ENCODE measurements at places on chromosomes 16 and 17.

GRCh38 chr16:9447195-9447551 is 355.7 kb downstream of the HAPSTR1 start:
- no peak overlapping the region for H3K4me3 ChIP-seq
- no peaks in the 10 kb centered on the region for H3K4me1 ChIP-seq
- no peak overlapping the region for H3K27ac ChIP-seq
- H3K27me3 ChIP-seq = no peaks in the 10 kb centered on the region
- DNase-seq = no peak

DNA sequence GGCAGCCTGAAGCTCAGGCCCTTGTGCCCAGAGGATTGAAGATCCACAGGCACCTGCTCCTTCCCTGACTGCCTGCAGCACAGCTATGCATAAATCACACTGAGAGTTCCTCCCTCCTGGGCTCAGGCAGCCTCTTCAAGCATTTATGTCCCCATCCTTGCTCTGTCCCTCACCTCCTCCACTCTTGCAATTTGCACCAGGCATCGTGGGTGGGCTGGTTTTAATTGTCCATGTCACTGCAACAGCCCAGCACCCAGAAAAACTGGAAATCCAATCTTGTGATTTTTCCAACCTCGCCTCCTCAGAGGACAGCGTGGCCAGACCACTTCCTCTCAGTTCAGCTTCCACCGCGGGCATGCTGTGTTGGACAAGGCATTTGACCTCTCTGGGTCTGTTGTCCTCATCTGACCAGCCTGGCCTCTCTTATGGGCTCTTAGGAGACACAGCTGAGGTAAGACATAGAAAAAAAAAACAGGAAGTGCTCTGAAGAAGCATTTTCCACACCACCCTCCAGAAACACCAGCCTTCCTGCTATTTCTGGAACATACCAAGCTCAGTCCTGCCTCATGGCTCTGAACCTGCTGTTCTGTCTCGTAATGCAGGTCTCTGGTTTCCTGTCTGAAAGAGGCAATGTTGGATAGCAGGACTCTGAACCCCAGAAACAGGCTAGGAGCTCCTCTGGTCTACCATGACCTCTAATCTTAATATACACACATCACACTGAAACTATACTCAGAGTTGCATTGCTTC is 8.3 kb downstream of the TMEM114 start:
- DNase-seq = no peak
- no peaks in the 10 kb centered on the region for H3K36me3 ChIP-seq
- no peak overlapping the region for H3K4me3 ChIP-seq

DNA sequence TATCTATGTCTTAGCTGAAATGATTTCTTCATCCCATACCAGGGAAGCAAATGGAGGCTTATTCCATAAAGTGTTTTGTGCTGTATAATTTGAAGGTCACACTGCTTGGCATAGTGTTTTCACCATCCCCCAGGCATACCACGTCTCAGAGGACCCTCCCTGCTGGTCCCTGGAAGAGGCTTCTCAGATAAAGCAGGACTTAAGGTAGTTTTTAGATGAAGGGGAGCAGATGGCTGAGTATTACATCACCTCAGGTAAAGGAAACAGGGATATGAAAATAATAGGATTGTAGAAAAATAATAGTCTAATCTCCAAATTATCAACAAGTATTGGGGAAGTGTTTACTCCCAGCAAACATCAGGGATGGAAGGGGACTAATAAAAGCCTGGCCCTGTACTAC is 7.3 kb upstream of the SMG1 start:
- H3K36me3 ChIP-seq = no peaks in the 10 kb centered on the region
- peaks cover 10% of the 10 kb centered on the region for H3K27me3 ChIP-seq
- H3K4me3 ChIP-seq = no peak overlapping the region
- H3K4me1 ChIP-seq = peaks cover 17% of the 10 kb centered on the region

DNA sequence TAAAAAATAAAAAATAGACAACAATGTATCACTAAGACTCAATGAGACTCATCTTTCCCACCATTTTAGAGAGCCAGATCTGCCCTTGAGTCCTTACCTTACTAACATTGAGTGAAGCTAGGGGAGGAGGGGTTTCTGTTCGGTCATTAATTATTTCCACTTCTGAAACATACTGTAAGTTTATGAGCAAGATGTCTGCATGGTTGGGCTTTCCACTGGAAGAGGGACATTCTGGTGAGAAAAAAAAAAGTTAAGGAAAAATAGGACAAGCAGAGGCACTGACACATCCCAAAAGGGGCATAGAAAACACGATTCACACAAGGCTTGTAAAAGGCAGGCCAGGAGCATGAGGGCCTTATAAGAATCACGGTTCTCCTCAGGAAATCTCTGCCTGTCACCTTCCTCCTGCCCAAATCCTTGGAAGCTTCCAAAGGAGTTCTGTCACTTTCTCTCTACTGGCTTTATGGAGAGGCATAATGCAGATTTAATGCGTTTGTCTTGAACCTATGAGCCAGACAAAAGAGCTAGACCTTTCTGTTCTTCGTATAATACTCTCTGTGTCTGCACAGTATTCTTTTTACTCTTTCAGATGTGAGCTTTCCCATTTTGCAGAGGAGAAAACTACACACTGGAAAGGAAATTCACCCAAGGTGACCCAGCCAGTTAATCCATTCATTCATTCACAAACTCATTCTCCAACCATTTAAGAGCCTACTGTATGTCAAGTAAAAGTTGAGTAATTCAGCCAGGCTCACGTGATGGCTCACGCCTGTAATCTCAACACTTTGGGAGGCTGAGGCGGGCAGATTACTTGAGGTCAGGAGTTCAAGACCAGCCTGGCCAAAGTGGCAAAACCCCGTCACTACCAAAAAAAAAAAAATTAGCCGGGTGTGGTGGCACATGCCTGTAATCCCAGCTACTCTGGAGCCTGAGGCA is 2.5 kb downstream of the LSM12 start:
- peaks cover 34% of the 10 kb centered on the region for H3K4me1 ChIP-seq
- H3K4me3 ChIP-seq = no peak overlapping the region
- peaks cover 27% of the 10 kb centered on the region for H3K36me3 ChIP-seq
- H3K27me3 ChIP-seq = no peaks in the 10 kb centered on the region

GRCh38 chr16:4114257-4115208 is 1.7 kb downstream of the ADCY9 start:
- peak overlapping the region; percentile 73 for H3K4me3 ChIP-seq
- no peak for DNase-seq
- peak overlapping the region; percentile 63 for H3K27ac ChIP-seq
- peaks cover 12% of the 10 kb centered on the region for H3K36me3 ChIP-seq

GRCh38 chr17:32971171-32971570 is 20.5 kb upstream of the SPACA3 start:
- H3K27ac ChIP-seq = no peak overlapping the region
- H3K27me3 ChIP-seq = peaks cover under 1% of the 10 kb centered on the region
- no peak overlapping the region for H3K4me3 ChIP-seq
- no peaks in the 10 kb centered on the region for H3K36me3 ChIP-seq

DNA sequence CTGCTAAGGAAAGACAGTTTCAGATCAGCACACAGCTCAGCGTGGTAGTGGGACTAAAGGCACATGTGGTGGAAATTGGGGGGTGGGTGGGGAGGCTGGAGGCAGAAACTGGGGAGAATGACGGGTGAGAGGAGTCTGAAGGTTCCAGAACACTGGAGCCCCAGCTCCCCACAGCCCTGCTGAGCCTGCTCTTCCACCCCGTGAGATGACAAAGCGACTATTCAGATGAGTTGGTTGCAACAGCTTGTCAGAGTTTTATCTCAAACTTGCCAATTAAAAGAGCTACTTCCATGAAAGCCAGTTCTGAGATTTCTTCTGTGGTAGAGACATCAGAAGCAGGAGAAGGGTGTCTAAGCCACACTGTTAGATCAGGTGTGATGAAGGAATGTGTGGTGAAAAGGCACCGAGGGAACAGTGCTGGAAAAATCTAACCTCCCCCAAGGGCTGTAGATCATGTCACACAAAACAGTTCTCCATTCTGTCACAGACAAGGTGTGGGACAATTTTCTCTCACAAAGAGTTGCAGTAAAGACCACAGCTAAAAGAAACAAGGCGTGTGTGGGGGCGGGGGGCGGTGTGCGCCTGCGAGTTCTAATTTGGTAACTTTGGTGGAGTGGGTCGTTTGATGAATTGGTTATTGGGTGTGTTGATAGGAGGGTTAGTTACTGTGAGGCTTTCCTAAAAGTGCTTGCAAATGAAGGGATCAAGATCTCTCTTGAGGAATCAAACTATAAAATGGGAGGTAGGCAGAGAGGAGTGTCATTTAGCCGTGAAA is 39.0 kb downstream of the CCDC182 start:
- no peak overlapping the region for H3K4me3 ChIP-seq
- H3K27ac ChIP-seq = no peak overlapping the region
- peaks cover 12% of the 10 kb centered on the region for H3K4me1 ChIP-seq

- no peaks in the 10 kb centered on the region for H3K27me3 ChIP-seq
- H3K27ac ChIP-seq = no peak overlapping the region
- H3K36me3 ChIP-seq = peaks cover 20% of the 10 kb centered on the region
Observed at GRCh38 chr17:561116-561515, 153.5 kb downstream of the VPS53 start.

DNA sequence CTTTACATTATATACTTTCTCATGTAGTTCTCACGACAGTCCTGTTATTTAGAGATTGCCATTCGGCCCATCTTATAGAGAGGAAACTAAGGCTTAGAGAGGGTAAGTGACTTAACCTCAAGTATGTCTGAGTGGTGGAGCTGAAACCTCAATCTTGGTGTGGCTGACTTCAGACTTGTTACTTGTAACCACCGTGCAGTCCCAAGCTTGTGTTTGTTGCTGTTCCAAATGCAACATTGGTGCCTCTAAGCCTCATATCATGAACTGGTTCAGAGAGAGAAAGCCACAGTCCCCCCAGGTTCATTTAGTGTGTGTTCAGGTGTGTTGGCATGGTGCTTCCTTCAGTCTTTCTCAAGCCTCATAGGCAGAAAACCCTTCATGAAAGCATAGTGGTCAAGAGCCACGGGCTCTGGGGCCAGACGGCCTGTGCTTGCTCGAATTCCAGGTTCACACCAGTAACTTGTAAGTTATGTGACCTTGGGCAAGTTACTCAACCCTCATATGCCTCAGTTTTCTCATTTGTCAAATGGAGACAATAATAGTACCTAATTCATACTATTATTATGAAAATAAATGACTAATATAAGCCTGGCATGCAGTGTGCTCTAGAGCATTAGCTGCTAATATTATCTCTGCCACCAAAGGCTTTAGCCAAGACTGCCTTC is 39.9 kb downstream of the CDH1 start:
- no peak for DNase-seq
- no peaks in the 10 kb centered on the region for H3K36me3 ChIP-seq
- H3K4me3 ChIP-seq = no peak overlapping the region
- no peak overlapping the region for H3K27ac ChIP-seq

DNA sequence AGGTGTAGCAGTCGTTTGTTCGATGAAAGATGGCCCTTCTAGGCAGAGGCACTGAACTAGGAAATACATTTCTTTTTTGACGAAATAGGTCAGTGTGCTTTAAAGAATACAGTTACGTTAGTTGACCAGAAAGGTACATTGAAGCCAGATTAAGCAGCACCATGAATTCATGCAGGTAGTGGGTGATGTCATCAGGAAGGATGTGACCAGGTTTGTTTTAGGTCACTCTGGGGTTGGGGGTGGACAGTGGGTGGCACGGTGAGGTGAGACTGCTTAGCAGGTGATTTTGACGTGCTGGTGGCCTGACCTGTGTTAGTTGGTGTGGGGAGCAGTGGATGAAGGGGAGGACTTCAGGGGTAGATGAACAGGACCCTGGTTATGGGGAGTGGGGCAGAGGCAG is 3.6 kb downstream of the INO80E start:
- no peak overlapping the region for H3K4me3 ChIP-seq
- H3K4me1 ChIP-seq = peaks cover 18% of the 10 kb centered on the region
- peaks cover 3% of the 10 kb centered on the region for H3K36me3 ChIP-seq
- H3K27me3 ChIP-seq = no peaks in the 10 kb centered on the region
